SW480 (cell line): ENCODE measurements at places on chromosomes 7 and 10.
A peak's percentile ranks its signal among the peaks of the same experiment; 100 is the strongest.

DNA sequence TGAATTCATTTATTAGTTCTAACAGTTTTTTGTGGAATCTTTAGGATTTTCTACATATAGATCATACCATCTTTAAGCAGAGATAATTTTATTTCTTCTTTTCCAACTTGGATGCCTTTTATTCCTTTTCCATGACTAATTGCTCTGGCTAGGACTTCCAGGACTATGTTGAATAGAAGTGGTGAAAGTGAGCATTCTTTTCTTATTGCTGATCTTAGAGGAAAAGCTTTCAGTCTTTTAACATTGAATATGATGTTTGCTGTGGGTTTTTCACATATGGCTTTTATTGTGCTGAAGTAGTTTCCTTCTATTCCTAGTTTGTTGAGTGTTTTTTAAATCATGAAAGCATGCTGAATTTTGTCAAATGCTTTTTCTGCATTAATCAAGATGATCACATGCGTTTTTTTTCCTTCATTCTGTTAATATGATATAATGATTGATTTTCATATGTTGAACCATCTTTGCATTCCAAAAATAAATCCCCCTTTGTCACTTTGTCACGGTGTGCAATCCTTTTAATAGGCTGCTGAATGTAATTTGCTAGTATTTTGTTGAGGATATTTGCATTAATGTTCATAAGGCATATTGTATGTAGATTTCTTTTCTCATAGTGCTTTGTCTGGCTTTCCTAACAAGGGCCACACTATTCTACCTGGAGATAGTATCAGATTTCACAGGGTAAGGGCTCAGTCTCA lies 92.9 kb downstream of the ZNF467 start:
- no peak for DNase-seq

DNA sequence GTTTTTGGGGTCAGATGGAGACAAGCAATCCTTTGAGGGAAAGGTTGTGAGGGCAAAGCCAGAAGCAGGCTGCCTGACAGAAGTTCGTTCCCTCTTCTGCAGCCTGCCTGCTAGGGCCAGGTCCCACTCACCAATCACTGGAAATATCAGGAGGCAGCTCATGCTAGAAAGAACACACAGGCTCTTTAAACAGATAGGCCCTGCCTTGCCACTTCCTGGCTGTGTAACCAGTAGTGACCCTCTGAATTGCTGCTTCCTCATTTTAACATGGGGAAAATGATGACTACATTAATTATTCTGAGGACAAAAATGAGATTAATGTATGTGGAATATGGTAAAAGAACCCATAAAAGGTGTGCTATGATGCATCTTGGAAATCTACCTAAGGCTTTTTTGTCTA lies 50.5 kb upstream of the MRLN start:
- DNase-seq: no peak

- no peak for DNase-seq
Measured at GRCh38 chr10:126945351-126946030, 40.3 kb downstream of the DOCK1 start.

- no peak for DNase-seq
Measured at GRCh38 chr10:6592080-6592479, 12.0 kb upstream of the PRKCQ start.

- DNase-seq: peak; percentile 97
Measured at GRCh38 chr10:95561177-95561863, at the start of gene SORBS1. TSS of gene SORBS1 (minus strand) at chr10:95561371. CDS start at chr10:95441135, 120,236 bp downstream.

DNA sequence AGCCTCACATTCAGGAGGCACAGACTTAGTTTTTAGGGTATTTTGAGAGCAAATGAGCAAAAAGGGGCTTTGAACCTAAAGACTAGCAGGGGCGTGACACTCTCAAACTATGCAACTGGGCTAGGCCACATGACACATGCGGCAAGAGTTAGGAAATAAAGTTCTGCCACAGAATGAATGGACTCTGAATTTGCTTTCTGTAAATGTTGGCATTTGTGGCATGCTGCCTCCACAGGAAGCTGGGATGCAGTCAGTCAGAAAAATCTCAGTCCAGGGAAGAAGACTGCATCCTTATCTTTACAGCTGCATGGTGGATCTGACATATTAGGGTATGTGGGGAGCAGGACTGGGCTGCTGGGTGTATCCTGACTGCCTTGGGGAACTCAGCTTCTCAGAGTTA lies 181.0 kb downstream of the COBL start:
- no peak for DNase-seq

- DNase-seq: no peak
Measured at GRCh38 chr10:22003964-22004281, 393 bp upstream of the DNAJC1 start.

- no peak for DNase-seq
Measured at GRCh38 chr10:116108095-116108494, 164.9 kb downstream of the GFRA1 start.

DNA sequence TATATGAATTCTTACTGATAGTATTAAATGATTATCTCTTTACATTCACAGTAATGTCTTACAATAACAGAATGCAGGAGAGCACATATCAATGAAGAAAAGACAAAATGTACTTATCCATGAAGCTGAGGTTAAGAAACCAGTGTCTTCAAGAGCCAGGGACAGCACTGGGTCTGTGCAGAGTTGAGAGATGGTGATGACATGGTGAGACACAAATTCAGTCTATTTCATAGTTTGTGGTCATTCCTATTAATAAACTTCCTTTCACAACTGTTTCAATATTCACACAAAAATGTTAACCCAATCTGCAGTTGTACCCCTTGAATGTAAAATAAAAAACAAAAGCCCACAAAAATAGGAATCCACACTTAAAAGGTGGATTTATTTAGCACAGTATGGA lies 5.3 kb upstream of the MAGI2 start:
- no peak for DNase-seq

DNA sequence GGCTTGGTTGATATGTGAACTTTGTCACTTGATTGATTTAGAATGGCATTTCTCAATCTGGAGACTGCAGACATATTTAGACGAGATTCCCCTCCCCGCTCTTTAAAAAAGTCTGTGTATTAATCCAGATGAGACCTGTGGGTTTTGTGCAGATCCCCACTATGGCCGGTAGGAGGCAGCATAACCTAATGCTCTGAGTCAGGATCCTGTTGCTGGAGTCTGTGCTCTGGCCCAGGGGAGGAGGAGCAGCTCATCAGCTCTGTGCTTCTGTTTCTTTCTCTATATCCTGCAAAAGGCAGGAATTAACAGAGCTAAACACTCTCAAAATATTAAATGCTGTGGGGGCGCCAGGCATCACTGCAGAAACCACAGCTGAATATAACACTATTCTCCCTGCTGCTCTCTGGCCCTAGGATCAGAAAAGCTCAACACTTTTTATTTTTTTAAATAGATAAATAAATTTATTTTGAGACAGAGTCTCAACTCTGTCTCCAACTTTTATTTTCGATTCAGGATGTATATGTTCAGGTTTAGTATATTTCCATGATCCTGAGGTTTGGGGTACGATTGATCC lies 23.9 kb upstream of the SEPHS1 start:
- DNase-seq: peak; percentile 80

GRCh38 chr7:79876848-79877252 lies 257.8 kb upstream of the GNAI1 start:
- DNase-seq: peak; percentile 31
